ENCODE measurements at places on chromosomes 3 and 15. TPM values are rescaled to one million over a fixed set of nuclear protein-coding genes. Genes with fewer than 3 reads are reported as not detected.

DNA sequence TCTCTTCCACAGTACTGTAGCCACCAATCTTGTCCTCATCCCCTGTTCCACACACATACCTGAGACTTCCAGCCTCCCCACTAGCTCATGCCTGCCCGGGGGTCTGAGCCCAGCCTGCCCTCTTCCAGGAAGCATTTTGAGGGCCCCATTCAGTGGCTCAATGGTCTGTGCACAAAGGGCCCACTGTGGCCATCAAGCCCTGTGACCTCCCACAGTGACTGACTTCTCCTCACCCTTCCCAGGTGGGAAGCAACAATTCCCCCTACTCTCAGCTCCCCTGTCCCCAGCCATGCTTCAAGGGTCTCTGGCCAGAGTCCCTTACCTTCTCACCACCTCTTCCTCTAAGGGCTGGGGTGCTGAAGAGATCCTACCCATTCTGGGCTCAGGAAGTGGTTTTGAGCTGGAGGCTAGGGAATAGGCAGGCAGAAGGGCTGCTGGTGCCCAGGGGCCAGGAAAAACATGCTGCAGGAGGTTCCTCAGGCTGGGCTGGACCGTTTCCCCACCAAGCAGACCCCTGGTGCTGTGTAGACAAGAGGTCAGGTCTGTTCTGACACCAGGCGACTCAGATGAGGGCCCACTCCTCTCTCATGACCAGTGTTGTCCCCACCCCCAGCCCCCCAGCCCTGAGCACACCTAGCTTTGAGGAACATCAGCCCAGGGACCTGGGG lies 3.0 kb upstream of the KLF15 start:
- peak; percentile 58 for DNase-seq

Gene CHRFAM7A
- total RNA-seq: 0.82 TPM

DNA sequence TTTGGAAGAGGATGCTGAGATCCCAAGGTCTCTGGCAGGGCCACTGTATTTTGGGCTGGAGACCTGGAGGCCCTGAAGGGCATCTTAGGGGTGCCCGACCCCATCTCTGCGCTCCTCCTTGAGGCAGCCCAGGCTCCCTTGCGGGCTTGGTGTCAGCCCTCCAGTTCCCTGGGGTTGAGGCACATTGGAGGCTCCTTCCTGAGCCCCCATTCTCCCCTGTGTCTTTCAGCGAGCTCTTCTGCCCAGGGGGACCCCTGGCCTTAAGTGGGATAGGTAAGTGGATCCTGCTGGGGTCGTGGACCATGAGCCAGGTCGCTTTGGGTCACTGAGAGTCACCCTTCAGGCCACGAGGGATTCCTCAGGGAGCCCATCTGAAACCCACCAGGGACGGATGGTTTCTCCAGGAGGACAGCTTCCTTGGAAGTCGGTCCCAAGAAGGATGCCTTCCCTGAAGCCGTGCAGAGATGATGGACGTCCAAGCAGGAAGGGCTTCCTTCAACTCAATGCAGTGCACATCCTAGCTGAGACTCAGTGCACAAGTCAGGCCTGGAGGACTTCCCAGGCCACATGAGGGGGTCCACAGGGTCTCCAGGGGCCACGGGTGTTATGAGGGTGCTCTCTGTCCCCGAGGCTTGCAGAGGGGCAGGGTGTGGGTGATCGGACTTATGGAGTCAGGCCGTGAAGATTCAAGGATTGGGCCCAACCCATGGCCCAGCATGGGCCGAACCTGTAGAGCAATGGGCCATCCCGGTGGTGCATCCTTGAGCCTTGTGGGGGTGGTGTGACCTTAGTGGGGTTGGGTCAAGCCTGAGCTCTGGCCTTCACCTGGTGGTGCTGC lies 224.3 kb downstream of the SNRPN start:
- DNase-seq: no peak

- no peak for DNase-seq
These were observed 3.1 kb downstream of the MST1R start for GRCh38 chr3:49900491-49901153.

GRCh38 chr3:190076136-190076535 lies 44.6 kb downstream of the P3H2 start:
- DNase-seq: no peak

DNA sequence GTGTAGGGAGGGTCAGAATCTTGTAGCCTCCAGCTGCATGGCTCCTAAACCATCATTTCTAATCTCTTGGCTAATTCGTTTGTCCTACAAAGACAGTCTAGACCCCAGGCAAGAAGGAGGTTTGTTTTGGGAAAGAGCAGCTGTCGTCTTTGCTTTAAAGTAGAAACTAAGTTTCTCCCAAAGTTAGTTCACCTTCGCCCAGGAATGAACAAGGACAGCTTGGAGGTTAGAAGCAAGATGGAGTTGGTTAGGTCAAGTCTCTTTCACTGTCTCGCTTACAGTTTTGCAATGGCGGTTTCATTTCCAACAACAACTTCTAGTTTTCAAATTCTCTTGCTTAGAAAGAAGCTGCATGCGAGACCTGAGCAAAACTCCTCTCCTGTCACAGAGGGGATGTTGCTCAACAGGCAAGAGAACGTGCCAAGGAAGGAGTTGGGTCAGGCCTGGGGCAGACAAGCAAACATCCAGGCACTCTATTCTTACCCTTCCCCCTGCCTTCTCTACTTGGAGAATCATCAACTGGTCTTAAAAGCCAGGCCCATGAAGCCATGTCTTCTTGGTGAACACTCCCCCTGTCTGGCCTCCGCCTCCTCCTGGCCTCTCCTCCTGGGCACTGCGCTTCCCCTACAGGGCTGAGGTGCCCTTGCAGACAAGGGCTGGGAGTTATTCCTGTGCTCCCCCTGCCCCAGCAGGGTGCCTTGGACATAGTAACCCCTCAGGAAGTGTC lies 57.6 kb downstream of the TMEM44 start:
- peak; percentile 72 for DNase-seq

DNA sequence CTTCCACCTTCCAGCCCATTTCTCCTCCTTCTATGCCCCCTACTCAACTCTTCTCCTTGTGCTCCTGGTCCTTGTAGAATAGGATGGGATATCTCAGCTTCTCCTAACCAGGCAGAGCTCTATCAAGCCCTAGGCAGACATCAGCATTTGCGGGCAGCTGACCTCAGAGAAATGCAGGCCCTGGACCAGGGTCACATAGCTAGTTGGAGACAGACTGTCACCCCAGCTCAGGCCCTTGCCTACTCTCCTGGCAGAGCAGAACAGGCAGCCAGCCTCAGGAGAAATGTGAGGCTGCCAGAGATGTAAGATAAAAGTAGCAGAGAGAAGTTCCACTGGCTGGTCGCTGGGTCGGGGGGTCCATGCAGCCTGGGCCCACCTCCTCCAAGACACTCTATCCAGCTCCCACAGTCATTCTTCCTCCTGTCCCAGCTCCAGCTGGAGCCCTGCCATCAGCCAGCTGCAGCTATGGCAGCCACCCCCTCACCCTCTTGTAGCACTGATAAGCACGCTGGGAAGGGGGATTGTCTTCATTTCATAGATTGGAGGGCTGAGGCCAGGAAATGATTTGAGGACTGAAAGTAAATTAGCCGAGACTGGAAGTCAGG lies 4.0 kb downstream of the CYP8B1 start:
- no peak for DNase-seq

GRCh38 chr3:172569128-172570008 lies 46.1 kb upstream of the TNFSF10 start:
- no peak for DNase-seq

Gene HTR3E
- not detected for total RNA-seq

- no peak for DNase-seq
These were observed 55.8 kb downstream of the TRPC1 start for GRCh38 chr3:142779591-142779990.

Gene LRRK1
- 7.1 TPM for total RNA-seq

DNA sequence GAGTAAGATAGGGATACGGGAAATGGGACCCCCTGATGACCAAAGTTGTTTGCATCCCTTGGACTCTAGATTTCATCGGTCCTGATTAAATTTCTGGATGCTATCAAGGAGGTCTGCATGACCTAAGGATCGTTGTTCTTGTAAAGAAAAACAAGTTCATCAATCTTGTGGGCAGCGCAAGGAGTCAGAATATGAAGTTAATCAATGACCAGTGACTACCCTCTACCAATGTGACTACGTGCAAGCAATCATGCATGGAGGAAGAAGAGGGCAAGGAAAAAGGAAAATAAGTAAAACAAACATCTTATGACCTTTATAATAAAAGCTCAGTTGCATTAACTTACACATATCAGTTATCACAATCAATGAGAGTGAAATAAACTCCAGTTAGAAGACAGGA lies 139.7 kb downstream of the RTP4 start:
- no peak for DNase-seq

- DNase-seq: no peak
These were observed 6.3 kb downstream of the ST3GAL6 start for GRCh38 chr3:98769448-98769847.

DNA sequence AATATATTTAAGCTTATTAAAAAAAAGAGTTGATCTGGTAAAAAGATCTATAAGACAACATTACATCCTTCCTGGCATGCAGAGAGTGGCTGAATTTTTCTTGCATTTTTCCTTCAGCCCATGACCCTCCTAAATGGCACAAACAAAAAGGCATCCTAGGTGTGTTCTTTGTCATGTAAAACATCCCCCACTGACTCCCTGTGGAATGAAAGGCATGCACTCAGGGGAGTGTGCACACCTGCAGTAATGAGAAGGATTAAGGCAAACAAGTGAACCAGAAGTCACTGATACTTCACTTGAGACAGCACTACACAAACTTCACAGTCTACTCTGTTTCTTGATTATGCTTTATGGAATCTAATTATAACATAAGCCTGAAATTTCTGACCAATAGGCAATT lies 195.0 kb downstream of the RBMS3 start:
- no peak for DNase-seq

Gene FETUB
- not detected for total RNA-seq

Gene ADAMTS17
- 1.2 TPM for total RNA-seq

DNA sequence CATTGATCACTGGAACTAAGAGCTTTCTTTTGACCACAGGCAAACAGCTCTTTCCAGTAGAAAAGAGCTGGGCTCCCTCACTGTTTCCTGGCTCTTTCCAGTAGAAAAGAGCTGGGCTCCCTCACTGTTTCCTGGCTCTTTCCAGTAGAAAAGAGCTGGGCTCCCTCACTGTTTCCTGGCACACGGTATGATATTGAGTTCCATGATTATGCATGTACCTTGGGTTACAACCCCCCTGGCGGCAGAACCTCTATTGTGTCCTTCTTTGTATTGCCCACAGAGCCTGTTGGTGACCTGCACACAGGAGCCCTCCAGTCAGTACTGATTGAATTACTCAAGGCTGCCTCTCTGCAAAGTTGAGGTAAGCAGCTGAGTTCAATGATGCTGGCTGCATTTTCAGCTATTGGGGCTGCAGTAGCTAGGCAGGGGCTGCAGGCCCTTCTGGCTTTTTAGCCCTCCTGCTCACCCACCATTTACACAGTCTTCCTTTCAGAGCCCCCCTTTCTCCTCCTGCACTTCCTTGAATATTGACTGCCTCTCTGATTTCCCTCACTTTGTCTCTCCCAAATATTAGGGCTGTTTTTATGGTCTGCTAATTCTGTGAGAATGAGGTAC lies 10.2 kb downstream of the ACKR2 start:
- DNase-seq: no peak

Gene SLC2A2
- total RNA-seq: not detected

Gene MRPL3
- total RNA-seq: 73.8 TPM

GRCh38 chr15:39260391-39260790 lies 320.5 kb upstream of the THBS1 start:
- DNase-seq: no peak

Gene COLQ
- total RNA-seq: 2.1 TPM

Gene XCR1
- total RNA-seq: not detected

Gene C3orf22
- not detected for total RNA-seq

DNA sequence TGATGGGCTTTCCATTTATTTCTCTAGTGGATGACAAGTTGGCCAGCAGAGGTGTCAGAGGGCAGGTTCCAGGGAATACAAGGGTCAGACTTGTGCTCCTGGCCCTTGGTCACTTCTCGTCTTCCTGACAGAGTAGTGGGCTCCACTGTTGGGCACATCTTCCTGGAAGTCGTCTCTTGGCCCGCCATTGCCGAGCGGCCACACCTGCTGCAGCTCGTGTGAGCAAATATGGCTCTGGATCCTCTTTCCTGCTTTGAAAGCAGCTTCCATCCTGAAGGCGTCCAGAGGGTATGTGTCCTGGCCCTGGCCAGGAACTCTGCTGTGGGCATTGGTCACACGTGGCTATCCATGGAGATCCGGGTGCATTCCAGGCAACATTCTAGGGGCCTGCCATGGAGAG lies 100.2 kb downstream of the SNRPN start:
- DNase-seq: no peak

- DNase-seq: peak; percentile 71
These were observed 30.2 kb downstream of the KCNAB1 start for GRCh38 chr3:156150434-156151066.

GRCh38 chr15:42908538-42908937 lies 12.0 kb downstream of the TTBK2 start:
- no peak for DNase-seq

GRCh38 chr3:143465666-143466065 lies 346.1 kb downstream of the CHST2 start:
- DNase-seq: no peak

- no peak for DNase-seq
These were observed 133.3 kb upstream of the ADPGK start for GRCh38 chr15:72916897-72917296.

DNA sequence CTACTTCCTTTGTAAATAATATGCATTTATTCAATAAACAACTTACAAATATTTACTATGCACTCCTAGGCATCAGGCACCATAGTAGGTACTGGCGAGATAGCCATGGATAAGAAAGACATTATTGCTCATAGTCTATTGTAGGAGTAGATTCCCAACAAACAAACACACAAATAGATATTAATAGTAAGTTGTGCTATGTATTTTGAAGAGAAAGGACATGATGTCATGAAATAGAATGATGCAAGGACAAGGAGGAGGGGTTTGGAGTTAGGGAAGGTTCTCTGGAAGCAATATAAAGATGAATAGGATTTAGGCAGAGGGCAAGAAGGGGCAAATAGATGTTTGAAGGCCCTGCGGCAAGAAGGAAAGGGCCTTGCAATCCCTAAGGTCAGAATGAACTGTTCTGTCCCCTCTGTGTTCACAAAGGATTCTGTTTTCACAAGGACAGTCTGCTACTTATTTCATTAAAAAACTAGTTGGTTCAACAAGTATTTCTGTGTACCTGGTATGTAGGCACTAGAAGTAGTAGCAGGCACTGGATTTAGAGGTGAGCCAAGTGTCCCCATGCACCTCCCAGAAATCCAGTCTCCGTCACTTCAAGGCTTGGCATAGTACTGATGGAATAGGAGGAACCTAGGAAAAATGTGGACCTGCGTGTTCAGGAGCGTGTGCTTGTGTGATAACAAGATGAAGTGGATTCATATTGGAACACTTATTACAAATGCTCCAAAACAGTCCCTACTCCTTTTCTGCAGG lies 231.8 kb upstream of the TPRG1 start:
- DNase-seq: no peak

Gene SKIL
- 31.0 TPM for total RNA-seq

DNA sequence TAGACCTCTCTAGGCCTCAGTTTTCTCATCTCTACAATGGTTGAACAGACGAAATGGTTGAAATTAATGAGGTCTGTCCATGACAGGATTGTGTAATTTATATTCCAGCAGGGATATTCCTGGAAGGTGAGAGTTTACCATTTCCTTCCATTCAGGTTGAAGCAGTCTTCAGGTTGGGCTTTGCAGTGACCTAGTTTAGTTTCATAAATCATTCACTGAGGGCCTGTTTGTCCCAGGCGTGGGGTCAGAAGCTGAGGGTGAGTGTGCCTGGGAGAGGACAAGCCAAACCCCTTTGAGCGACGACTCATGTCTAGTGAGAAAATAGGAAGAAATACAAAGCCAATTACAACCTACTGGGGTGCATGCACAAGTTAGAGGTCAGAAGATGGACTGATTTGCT lies 57.2 kb upstream of the CACNA2D3 start:
- DNase-seq: no peak

GRCh38 chr15:62416526-62416925 lies 251.4 kb upstream of the C2CD4B start:
- no peak for DNase-seq

All from sigmoid colon (tissue), 7 donors.